Heart right ventricle (tissue), 16 donors: ENCODE measurements at places on chromosomes 6 and 20. TPM values are rescaled to one million over a fixed set of nuclear protein-coding genes. Genes with fewer than 3 reads are reported as not detected.

The UBE2C gene
- polyA plus RNA-seq, result 0.37 TPM

The OTOR gene
- not detected for polyA plus RNA-seq

The GABRR1 gene
- not detected for polyA plus RNA-seq

The TMEM200A gene
- polyA plus RNA-seq, result 0.22 TPM

The C20orf202 gene
- 0.80 TPM for polyA plus RNA-seq

The LY86 gene
- polyA plus RNA-seq, result 0.29 TPM

The WFDC2 gene
- 0.66 TPM for polyA plus RNA-seq

The FILIP1 gene
- polyA plus RNA-seq, result 73.2 TPM

The TSPO2 gene
- not detected for polyA plus RNA-seq

The NDUFAF5 gene
- 42.0 TPM for polyA plus RNA-seq

The TNXB gene
- polyA plus RNA-seq, result 49.0 TPM

The KCNQ5 gene
- polyA plus RNA-seq, result not detected

The MCM8 gene
- polyA plus RNA-seq, result 2.0 TPM

The SYCP2 gene
- polyA plus RNA-seq, result 7.5 TPM

The SLC17A5 gene
- polyA plus RNA-seq, result 6.4 TPM

The SCGN gene
- polyA plus RNA-seq, result 2.6 TPM

The OPRM1 gene
- not detected for polyA plus RNA-seq

The TP53TG5 gene
- 1.1 TPM for polyA plus RNA-seq

The CLDN20 gene
- polyA plus RNA-seq, result not detected

The UTRN gene
- 23.2 TPM for polyA plus RNA-seq

The CCN6 gene
- polyA plus RNA-seq, result not detected

The SNAI1 gene
- 3.2 TPM for polyA plus RNA-seq

The MAP3K5 gene
- 8.3 TPM for polyA plus RNA-seq

The FBXL4 gene
- polyA plus RNA-seq, result 2.6 TPM

The SNAP91 gene
- polyA plus RNA-seq, result 8.6 TPM

The SDC4 gene
- polyA plus RNA-seq, result 48.4 TPM

The DTNBP1 gene
- 16.8 TPM for polyA plus RNA-seq

The HLA-DOB gene
- polyA plus RNA-seq, result 1.1 TPM

The APOBEC2 gene
- 134 TPM for polyA plus RNA-seq

The C6orf58 gene
- not detected for polyA plus RNA-seq

The FGD2 gene
- polyA plus RNA-seq, result 2.8 TPM

The C4A gene
- polyA plus RNA-seq, result 30.1 TPM

The JPH2 gene
- 61.9 TPM for polyA plus RNA-seq

The BNIP5 gene
- polyA plus RNA-seq, result not detected

The SALL4 gene
- polyA plus RNA-seq, result 0.01 TPM

The SLC17A1 gene
- not detected for polyA plus RNA-seq

The RIPOR3 gene
- 50.2 TPM for polyA plus RNA-seq

The COL12A1 gene
- polyA plus RNA-seq, result 6.2 TPM

The PTK7 gene
- polyA plus RNA-seq, result 6.3 TPM

The POPDC3 gene
- 37.8 TPM for polyA plus RNA-seq

The PSORS1C2 gene
- not detected for polyA plus RNA-seq

The ZDHHC14 gene
- polyA plus RNA-seq, result 7.7 TPM

The ZBTB22 gene
- polyA plus RNA-seq, result 4.7 TPM

The BMP7 gene
- polyA plus RNA-seq, result 3.9 TPM

The ZNF341 gene
- 3.7 TPM for polyA plus RNA-seq

The PIGU gene
- polyA plus RNA-seq, result 23.8 TPM

The MLN gene
- not detected for polyA plus RNA-seq

The NKX2-2 gene
- polyA plus RNA-seq, result not detected

The BMP2 gene
- 1.5 TPM for polyA plus RNA-seq

The LBP gene
- 1.3 TPM for polyA plus RNA-seq

The RGS17 gene
- polyA plus RNA-seq, result 0.07 TPM
